ENCODE measurements at places on chromosomes 3 and 15.

- no peak for DNase-seq
These were observed 131.6 kb downstream of the TUSC7 start for GRCh38 chr3:116841003-116841735.

DNA sequence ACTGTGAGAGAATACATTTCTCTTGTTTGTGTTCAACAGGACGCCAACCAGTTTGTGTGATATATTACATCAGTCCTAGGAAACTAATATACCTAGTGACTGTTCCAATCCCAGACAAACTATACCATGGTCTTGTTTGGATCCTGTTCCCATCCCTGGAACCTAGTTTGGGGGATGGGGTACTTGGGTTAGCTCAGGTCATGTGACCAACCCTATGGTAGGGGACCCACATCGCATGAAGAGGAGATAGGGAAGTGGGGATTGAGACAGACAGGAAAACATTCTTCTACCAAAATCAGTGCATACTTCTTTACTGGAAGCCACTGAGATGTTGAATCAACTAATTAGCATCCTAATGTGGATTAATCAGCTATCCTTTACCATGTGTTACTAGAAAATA is 146.1 kb downstream of the THSD4 start:
- DNase-seq: no peak

- DNase-seq: no peak
These were observed 83.2 kb downstream of the MB21D2 start for GRCh38 chr3:192834428-192834827.

DNA sequence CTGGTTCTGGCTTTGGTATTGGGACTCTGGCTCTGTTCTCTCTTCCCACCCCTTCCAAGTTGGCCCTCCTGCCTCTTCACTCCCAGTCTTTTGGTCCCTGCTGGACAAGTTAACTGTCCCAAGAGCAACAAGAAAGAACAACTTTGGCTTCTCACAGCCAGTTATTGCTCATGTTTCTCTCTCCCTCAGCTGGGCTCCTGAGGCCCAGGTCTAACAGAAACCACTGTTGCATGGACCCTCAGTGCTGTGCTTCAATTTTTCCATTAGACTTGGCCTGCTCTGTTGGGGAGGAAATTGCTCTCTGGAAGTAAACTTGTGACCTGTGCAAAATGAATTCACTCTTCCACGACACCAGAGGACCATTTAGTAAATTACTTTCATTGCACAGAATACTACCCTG is 64.5 kb downstream of the CHST2 start:
- DNase-seq: no peak

DNA sequence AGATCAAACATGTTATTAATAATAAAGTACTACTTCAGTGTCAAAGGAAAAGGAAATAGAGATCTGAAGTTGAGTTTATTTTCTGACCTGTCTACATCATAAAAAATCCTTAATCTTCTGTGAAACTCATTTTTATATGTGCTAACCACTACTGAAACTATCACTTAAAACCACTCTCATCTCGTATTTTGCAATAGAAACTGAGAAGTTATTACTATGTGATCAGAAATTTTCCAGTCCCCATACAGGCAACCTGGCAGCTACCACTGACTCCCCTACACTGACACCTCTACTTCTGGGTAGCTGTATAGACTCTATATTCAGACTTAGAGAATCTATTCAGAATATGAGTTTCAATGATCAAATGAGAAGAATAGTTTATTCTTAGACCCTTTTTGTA is 8.3 kb downstream of the HDGFL3 start:
- DNase-seq: no peak

DNA sequence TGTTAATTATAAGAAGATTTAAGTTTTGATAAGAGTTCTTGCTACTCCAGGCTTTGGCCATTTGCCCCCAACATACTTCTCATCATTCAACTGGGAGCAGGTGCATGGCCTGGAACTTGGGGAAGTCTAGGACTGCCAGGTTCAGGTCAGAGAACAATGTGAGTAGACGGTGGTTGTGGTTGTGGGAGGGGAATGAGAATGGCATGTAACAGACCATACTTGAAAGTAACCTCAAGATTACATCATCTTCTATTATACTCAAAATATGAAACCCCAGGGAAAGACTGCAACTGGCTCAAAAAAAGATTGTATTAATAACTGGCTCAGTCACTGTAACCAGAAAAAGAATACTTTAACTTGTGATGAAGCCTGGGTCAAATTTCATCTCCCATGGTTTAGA is 364.9 kb upstream of the DPPA4 start:
- no peak for DNase-seq

GRCh38 chr3:72003936-72004335 is 219.0 kb upstream of the PROK2 start:
- no peak for DNase-seq

DNA sequence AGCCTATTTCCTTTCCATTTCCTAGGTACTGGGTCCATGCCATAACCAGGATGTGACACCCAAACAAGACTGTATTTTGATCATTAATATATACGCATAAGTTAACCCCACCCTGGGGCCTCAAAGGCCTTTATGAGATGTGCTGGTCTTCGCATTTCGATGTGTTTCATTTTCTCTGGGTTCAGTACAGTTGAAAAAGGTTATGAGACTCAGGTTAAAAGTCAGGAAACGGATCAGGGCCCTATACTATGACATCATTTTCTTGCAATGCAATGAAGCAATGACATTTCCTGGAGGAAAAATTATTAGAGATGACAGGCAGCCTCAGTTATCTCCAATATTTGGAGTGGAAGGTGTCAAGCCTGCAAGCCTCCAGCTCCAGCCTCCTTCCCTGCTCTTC is 31.7 kb downstream of the TMEM212 start:
- DNase-seq: no peak

DNA sequence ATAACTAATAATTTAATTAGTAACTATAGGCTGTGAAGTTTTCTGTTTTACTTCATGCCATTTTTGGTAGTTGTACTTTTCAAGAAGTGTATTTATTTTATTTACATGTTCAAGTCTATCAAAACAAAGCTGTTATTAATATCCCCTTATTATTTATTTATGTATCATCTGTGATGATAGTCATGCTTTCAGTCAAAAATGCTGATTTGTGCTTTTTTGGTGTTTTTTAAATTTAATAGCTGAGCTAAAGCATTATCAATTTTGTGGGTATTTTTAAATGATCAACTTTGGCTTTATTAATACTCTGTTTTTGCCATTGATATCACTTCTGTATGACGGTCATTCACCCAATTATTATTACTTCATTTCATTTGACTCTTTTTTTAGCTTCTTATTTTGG is 1229.2 kb upstream of the CADM2 start:
- DNase-seq: no peak

- DNase-seq: no peak
These were observed 830 bp downstream of the SEMA4B start for GRCh38 chr15:90201944-90202375.

- DNase-seq: no peak
These were observed 71.0 kb downstream of the ATP10A start for GRCh38 chr15:25792128-25792527.

- no peak for DNase-seq
These were observed 27.1 kb upstream of the GALNT15 start for GRCh38 chr3:16147220-16147994.

DNA sequence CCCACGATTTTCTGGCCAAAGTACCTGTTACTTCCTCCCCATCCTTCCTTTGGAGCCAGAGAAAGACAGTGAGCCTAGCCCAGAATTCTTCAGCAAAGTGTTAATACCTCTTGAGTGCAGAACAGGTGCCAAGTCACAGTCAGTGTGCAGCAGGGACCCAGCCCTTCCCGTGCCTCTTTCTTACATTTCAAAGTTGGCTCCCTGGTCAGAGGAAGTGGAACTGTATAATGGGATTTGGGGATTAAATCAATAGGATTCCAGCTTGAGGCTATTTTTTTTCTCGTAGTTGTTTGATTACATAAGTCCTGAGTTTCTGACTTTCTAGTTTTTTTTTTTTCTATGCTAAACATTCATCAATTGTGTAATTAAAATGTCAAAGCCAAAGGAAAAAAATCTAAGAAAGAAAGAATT is 52.6 kb upstream of the ABHD10 start:
- no peak for DNase-seq
